ENCODE measurements at places on chromosomes 2 and 18.

GRCh38 chr2:120751553-120751952, 15.9 kb downstream of the GLI2 start:
- DNase-seq, result no peak

GRCh38 chr2:51880153-51880552, 848.2 kb upstream of the NRXN1 start:
- no peak for DNase-seq

DNA sequence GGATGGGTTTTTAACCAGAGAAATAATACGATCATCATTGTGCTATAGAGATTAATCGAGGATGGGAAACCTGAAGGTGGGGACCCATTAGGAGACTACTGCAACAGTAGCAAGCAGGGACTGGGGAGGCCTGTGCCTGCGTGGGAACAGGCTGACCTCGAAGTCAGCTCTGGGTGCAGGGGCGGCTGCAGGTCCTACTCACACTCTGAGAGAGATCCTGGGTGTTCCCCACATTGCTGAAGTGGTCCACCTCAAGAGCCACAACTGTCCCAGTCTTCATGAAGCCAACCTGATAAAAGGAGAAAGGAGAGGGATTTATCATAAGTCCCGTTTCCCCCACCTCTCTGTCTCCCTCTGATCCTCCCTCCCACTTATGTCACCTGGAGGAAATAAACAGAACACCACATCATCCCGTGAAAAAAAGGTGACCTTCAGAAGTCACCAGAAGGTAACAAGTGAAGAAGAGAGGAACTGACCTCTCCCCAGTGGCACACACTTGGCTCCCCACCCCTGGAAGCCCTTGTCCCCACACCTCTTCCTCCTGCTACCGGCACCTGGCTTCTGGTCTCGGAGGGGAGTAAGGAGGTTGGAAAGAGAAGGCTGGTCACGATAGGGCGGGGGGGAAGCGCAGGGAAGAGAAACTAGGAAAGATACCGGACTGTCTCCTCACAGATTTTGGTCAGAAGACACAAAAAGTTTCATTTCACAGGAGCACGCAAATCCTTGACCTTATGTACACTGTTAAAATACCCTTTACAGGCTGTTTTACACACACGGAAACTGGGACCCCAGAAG, 50.4 kb downstream of the XDH start:
- no peak for DNase-seq

- DNase-seq, result no peak
Observed at GRCh38 chr2:116490511-116491145, 1323.9 kb upstream of the DDX18 start.

- DNase-seq, result no peak
Observed at GRCh38 chr2:132595186-132595585, 74.8 kb downstream of the LYPD1 start.

DNA sequence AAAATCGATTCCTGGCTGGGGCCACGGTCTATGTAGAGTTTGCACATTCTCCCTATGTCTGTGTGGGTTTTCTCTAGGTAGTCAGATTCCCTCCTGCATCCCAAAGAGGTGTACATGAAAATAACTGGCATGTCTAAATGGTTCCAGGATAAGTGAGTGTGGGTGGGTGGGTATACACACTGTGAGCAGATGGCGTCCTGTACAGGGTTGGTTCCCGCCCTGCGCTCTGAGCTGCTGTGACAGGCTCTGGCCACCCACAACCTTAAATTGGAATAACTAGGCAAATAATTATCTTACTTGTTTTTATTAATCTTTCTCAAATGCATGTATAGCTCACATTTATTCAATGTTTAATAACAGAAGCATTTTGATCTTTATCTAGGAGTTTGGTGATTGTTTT, 16.3 kb downstream of the THOC1 start:
- DNase-seq, result no peak

DNA sequence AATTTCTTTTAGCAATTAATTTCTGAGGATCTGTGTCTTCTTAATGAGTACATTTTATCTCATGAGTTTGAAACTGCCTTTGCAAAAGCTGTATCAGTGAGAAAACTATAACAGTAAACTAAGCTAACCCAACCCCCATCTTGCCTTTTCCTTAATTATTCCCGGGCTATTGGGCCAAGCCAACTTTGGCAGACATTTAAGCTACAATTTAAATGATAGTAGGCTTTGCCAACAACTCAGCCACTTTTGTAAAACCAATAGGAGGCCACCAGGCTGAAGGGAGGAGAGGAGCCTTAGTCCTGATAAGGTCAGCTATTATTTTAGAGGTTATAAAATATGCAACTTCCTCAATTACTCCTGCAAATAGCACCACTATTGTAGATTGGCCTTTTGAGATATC, 218.0 kb upstream of the KCNJ3 start:
- no peak for DNase-seq

DNA sequence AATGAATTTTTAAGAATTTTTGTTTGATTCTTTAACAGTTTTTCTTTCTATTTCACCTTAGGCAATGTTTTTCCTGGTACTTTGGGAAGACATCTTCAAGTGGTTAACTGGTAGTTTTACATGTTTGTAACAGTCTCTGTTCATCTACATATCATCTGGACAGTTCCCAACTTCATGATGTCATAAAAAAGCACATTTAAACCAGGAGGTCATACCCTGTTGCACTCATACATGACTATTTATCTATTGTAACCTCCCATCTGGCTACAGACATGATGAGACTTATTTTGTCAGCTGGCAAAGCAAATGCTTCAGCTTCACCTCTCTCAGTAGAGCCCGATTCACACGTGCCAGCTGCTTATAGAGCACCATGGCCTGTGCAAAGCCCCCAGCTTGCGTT, 99.8 kb upstream of the YPEL5 start:
- no peak for DNase-seq

- DNase-seq, result peak; percentile 46
Observed at GRCh38 chr2:218883491-218884490, 3.1 kb downstream of the WNT10A start.

GRCh38 chr2:209624192-209624938, 147.3 kb upstream of the UNC80 start:
- DNase-seq, result no peak

DNA sequence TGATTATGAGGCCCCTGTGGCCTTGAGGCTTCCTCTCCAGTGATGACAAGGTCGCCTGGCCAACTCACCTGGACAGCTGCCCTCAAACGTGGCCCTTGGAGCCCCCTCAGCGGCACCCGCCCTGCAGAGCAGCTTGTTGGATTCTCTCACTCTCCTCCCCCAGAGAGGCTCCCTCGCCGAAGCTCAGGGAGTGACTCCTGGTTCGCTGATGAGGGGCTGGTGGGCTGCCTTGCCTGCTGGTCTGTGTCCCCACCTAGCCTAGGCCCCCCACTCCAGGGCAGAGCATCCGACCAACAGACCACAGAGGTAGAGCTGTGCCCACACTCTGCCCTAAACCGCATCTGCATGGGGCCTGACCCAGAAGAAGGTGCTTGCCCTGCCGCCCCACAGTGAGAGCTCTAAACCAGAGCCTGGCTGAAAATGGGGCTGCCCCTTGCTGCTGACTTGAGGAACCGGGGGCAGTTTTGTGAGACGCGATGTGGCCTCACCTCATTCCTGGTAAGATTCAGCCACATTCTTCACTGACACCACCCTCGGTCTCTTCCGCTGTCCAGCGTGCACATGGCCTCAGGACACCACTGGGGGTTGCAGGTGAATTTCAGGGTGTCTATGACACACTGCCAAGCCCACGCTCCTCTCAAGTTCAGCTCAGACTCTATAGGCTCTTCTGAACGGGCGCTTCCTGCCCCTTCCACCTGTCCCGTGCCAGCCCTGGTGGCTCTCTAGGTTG, 131.6 kb downstream of the CABLES1 start:
- no peak for DNase-seq

- DNase-seq, result no peak
Observed at GRCh38 chr2:178395941-178396570, 54.9 kb downstream of the PRKRA start.

GRCh38 chr2:43507137-43507536, 88.7 kb downstream of the THADA start:
- DNase-seq, result no peak

DNA sequence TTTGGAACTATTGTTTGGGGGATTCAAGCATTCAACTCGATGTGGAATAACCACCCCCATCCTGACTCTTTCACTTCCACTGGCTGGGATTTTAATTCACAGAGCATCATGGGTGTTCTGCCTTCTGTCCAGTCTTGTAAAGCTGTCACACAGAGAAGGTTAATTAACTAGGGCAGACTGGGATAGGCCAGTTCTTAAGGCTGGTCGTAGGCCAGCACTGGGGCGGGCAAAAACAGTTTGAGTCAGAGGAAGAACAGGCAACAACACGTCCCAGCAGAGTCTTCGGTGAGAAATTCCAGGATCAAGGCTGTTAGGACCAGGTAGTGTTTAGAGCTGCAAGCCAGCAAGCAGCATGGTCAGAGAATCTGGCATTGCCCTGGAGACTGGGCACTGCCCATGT, 4.0 kb upstream of the RNF152 start:
- no peak for DNase-seq

DNA sequence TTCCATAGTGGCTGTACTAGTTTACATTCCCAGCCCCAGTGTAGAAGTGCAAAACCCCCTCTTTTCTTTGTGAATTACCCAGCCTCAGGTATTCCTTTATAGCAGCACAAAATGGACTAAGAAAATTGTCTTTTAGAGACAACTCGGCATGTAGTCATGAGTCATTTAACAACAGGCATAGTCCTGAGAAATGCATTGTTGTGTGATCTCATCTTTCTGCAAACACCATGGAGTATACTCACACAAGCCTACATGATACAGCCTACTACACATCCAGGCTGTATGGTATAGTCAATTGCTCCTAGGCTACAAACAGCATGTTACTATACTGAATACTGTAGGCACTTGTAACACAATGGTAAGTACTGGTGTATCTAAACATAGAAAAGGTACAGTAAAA, 44.4 kb upstream of the MBP start:
- no peak for DNase-seq

DNA sequence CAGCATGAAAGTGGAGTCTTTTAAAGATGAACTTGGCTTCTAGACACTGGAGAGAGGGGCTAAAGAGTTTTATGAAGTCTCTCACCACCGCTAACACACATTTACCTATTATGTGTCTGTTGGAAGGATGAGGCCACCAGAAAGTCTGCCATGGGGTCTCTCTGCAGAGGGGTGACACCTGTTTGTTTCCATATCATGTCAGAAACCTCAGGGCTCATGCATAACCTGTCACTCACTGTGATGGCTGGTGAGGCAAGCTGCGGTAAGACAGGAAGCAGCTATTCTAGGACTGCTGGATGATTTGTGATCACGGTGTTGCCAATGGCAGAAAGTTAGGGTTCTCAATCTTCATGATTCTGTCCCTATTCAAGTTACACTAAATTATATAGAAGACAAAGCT, 60.8 kb upstream of the DNMT3A start:
- no peak for DNase-seq

- DNase-seq, result no peak
Observed at GRCh38 chr2:12809526-12809925, 92.8 kb downstream of the TRIB2 start.

GRCh38 chr2:82539280-82539621, 1919.8 kb downstream of the SUCLG1 start:
- DNase-seq, result no peak

- DNase-seq, result no peak
Observed at GRCh38 chr18:23102493-23103261, 32.6 kb upstream of the CABLES1 start.

- DNase-seq, result no peak
Observed at GRCh38 chr2:233107831-233108300, 47.7 kb downstream of the INPP5D start.

GRCh38 chr2:240997856-240998705, at the start of gene SNED1:
TSS of gene SNED1 (plus strand) at chr2:240998618. CDS start at chr2:240998838, 220 bp downstream.
- DNase-seq, result peak; percentile 48

DNA sequence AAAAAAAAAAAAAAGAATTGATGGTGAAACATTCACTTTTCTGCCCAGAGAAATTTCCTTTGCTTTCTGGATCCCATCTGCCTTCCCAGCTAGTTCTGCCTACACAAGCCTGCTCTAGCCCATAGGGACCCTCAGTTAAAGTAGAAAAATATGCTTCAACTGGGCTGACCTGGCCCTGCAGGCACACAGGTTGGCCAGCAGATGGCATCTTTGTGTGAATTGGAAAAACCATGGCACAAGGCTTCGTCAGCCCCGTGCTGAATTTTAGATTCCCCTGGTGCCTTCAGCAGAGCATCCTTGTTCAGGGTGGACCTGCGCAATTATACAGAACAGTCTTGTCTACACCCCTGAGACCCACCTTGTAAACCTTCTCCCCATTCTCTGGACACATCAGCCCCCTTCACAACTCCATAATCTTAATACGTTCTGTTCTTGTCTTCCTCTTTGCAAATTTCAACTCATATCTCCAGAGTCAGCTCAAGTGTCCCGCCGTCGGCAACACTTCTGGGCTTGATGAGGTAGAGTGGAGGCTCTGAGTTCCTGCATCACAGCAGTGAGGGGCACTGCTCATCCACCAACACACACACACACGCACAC, 114.5 kb downstream of the INSIG2 start:
- DNase-seq, result peak; percentile 22

DNA sequence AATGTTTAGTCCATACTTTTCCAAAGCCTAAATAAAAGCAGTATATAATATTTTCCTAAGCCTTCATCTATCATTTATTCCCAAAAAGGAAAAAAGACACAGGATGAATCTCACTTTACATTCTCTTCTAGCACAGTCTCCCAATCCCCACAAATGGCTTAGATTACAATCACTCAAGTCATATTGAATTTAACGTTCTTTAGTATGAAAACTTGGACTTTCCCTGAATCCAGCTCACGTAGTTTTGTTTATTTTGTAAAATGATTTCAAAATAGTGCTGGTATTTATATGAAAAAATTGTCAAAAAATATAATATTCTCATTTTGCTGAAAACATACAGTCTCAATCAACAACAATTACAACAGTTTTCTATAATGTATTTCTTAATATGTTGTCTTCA, 137.7 kb upstream of the CCDC150 start:
- DNase-seq, result no peak

DNA sequence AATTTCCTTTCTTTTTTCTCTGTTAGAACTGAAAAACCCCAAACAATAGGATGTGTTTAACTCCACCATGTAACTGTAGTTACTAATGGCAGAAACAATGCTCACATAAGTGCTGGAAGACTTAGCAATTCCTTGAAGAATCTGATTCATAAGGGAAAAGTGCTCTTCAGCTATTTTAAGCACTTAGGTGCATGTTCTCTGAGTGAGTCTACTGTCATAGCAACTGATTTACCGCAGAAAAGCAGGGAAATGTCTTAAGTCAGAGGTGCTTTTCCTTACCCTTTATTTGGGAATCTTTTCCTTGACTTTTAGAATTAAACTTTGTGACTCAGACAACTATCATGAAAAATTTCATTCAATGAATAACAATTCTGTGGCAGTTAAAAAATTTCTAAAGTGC, 65.4 kb upstream of the NABP1 start:
- DNase-seq, result no peak

DNA sequence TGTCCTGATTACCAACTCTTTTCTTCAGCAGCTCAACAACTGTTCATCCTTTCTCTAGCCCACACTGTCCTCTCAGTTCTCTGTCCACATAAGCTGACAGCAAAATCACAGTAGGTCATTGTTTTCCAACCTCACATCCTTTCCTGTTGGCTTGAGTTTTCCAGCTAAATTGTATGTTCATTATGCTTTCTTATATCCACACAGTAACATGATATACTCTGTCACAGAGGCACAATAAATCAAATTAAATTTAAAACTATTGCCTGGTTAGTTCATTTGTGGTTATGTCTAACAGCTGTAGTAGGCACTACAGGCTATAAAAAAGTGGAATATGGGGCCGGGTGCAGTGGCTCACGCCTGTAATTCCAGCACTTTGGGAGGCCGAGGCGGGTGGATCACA, 179.9 kb downstream of the ETAA1 start:
- no peak for DNase-seq
